ENCODE measurements at places on chromosomes 5 and 9.

DNA sequence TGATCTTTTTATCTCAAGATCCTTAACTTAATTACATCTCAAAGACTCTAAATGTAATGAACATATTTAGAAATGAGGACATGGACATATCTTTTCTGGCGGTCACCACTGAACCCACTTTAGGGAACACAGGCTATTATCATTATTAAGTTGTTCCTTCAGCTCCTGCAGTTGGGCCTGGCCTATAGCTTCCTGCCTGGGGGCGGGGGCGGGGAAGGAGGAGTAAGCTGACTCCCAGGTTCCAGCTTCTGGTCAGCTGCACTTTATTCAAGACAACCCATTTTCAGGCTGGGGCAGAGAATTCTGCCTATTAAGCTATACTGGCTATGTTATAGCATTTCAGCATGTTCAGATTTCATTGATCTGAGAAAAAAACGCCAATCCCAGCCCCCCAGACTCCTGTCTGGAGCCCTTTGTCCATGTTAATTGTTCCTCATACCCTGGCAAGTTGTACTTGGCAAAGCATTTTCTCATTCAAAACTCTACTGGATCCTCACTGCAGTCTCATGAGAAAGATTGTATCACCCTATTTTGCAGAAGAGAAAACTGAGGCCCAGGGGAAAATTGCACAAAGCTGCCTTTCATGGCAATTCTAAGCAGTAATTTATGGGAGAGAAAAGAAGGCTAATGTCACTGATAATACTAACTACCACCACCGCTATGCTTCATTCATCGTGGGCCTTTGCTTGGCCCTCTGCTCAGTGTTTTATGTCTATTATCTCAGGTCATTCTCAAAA lies 25.1 kb downstream of the COL15A1 start:
- DNase-seq: no peak

- no peak for DNase-seq
Observed at GRCh38 chr5:144003636-144004035, 166.8 kb downstream of the YIPF5 start.

- DNase-seq: no peak
Observed at GRCh38 chr5:162806195-162806594, 631.2 kb upstream of the CCNG1 start.

GRCh38 chr9:438961-439768 lies 224.5 kb downstream of the DOCK8 start:
- no peak for DNase-seq

All from NCI-H1417 treated with DMSO at 0.1 percent for 48 hours (cell line).